ENCODE measurements at places on chromosomes 13 and 19.
A peak's percentile ranks its signal among the peaks of the same experiment; 100 is the strongest.

DNA sequence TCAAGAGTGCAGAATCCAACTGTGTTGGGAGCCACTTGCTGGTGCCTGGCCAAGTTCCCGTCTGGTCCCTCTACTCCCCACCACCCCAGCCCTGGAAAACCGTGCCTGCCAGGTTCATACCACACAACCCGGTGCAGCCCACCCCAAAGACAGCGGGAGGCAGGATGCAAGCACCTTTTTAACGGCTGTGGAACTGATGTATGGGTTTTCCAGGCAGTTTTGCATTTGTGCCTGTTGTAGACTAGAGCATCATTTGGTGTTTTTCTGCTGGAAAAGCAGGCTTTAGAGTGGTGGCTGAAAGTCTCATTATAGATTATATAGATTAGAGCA, 13.5 kb downstream of the TFDP1 start:
- H3K36me3 ChIP-seq = peaks cover 14% of the 10 kb centered on the region
- H3K27ac ChIP-seq = no peak overlapping the region
- H3K4me3 ChIP-seq = no peak overlapping the region
- H3K27me3 ChIP-seq = no peaks in the 10 kb centered on the region
- no peak for DNase-seq

GRCh38 chr19:1289686-1290025, 4.0 kb downstream of the EFNA2 start:
- peaks cover 13% of the 10 kb centered on the region for H3K27me3 ChIP-seq
- DNase-seq = no peak
- H3K27ac ChIP-seq = no peak overlapping the region

GRCh38 chr19:6056801-6057650, 53.3 kb downstream of the RFX2 start:
- H3K4me3 ChIP-seq = no peak overlapping the region
- no peaks in the 10 kb centered on the region for H3K36me3 ChIP-seq
- H3K4me1 ChIP-seq = peaks cover 40% of the 10 kb centered on the region
- no peak for DNase-seq
- H3K27ac ChIP-seq = no peak overlapping the region

GRCh38 chr19:9673912-9674662, 813 bp downstream of the ZNF562 start:
- H3K36me3 ChIP-seq = peaks cover 55% of the 10 kb centered on the region
- H3K27me3 ChIP-seq = no peaks in the 10 kb centered on the region
- H3K4me3 ChIP-seq = peak overlapping the region; percentile 81
- H3K4me1 ChIP-seq = peaks cover 24% of the 10 kb centered on the region
- peak overlapping the region; percentile 96 for H3K27ac ChIP-seq

DNA sequence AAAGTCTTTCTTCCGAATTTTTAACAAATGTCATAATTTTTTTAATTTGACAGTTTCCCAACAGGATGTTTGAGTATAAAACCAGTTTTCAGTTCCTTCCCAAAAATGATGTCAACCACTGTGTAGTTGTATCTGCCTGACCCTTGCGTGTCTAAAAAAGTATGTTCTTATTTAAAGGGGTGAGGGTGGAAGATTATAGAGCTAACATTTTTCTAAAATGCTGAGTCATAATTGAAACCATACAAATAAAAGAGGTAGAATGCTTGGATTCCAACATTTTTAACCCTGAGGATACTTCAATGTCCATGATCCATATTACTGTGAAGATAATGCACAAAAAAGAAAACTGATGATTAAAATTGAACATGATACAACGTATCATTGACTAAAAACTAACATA, 1388.8 kb downstream of the UQCRFS1 start:
- H3K27me3 ChIP-seq = no peaks in the 10 kb centered on the region
- no peak overlapping the region for H3K27ac ChIP-seq
- H3K4me3 ChIP-seq = no peak overlapping the region
- DNase-seq = no peak
- no peaks in the 10 kb centered on the region for H3K4me1 ChIP-seq

DNA sequence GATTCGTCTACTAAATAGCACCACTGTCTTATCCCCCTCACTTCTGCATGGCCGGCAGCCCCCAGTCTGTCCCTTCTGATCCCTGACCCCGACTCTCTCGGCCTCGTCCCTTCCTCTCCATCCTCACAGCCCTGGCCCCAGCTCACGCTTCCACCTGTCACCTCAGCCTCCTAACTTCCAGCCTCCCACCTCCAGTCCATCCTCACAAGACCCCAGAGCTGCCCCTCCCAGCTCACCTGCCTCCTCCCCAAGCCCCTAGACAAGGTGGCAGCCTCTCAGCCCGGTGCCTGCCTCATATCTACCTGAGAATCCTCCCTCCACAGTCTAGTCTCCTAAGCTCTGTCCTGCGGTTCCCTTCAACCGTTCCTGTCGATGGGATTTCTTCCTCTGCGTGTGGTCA, 10.0 kb downstream of the KCNC3 start:
- H3K4me1 ChIP-seq = peaks cover 15% of the 10 kb centered on the region
- peaks cover 2% of the 10 kb centered on the region for H3K36me3 ChIP-seq
- no peak overlapping the region for H3K4me3 ChIP-seq
- H3K27ac ChIP-seq = no peak overlapping the region

- H3K4me3 ChIP-seq = peak within 1 kb of the TSS; percentile 93
- no peaks in the 10 kb centered on the region for H3K27me3 ChIP-seq
- peak; percentile 95 for DNase-seq
- peaks cover 14% of the 10 kb centered on the region for H3K36me3 ChIP-seq
- peak within 1 kb of the TSS; percentile 66 for H3K27ac ChIP-seq
Observed at GRCh38 chr19:19663256-19664120, at the start of gene ATP13A1. Gene ATP13A1, minus strand, starts transcription at chr19:19663676. Its CDS starts 10 bp downstream, at chr19:19663666.

- DNase-seq = no peak
- H3K4me3 ChIP-seq = no peak overlapping the region
- no peaks in the 10 kb centered on the region for H3K36me3 ChIP-seq
- H3K27me3 ChIP-seq = no peaks in the 10 kb centered on the region
- no peaks in the 10 kb centered on the region for H3K4me1 ChIP-seq
Observed at GRCh38 chr13:101695870-101696516, 243.5 kb downstream of the ITGBL1 start.

GRCh38 chr13:80979035-80979641, 638.2 kb upstream of the SPRY2 start:
- peak; percentile 35 for DNase-seq
- no peaks in the 10 kb centered on the region for H3K4me1 ChIP-seq
- no peaks in the 10 kb centered on the region for H3K36me3 ChIP-seq

DNA sequence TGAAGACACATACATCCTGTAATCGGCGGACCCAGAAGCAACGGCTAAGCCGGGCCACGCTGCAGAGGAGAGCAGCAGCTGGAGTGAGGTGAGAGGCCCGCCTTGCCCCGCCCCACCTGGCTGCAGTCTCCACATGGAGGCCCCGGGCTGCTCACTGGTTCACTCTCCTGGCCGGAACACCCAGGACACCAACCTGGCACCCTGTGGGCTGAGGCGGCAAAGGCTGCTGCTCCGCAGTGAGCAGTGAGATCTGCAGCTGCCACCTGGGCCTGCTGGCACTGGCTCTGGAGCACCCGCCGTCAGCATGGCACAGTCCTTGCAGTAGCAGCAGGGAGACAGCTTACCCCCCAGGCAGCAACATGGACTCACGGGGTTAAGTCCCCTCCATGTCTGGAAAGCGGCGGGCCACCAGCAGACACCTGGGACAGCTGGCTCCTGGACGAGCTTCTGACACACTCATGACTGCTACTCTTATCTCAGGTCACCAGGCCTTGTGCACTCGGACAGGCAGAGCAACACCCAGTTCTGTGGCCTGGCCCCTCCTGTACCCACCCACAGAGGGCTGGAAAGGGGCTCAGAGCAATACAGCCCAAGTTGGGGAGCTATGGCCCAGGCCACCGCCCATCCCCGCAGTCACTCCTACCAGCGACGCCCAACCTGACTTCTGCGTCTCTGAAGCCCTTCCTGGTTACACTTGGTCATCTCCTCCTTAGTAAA, 13.2 kb upstream of the KPTN start:
- H3K4me3 ChIP-seq = no peak overlapping the region
- H3K36me3 ChIP-seq = no peaks in the 10 kb centered on the region
- H3K4me1 ChIP-seq = peaks cover 3% of the 10 kb centered on the region
- H3K27me3 ChIP-seq = no peaks in the 10 kb centered on the region
- no peak overlapping the region for H3K27ac ChIP-seq
- DNase-seq = no peak

DNA sequence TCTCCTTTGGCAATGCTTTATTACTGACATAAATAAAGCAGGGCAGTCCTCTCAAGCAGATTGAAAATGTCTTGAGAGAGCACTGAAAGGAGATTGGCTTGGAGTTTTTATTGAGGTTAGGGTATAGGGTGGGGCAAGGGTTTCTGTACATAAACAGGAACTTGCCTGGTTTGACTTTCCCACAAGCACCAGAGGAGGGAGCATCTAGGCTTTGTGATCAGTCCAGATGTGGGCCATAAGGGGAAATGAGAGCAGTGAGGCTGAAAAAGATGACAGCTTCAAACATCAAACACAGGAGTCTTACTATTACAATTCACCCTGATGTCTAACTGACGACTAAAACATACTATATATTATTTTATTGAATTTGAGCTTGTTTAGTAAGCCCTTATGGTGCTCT, 260.9 kb downstream of the MTUS2 start:
- H3K27me3 ChIP-seq = no peaks in the 10 kb centered on the region
- H3K36me3 ChIP-seq = no peaks in the 10 kb centered on the region

- no peaks in the 10 kb centered on the region for H3K27me3 ChIP-seq
- peaks cover 7% of the 10 kb centered on the region for H3K4me1 ChIP-seq
- H3K4me3 ChIP-seq = no peak overlapping the region
- no peaks in the 10 kb centered on the region for H3K36me3 ChIP-seq
- H3K27ac ChIP-seq = no peak overlapping the region
Observed at GRCh38 chr19:29779921-29780320, 31.9 kb upstream of the CCNE1 start.

- H3K27ac ChIP-seq = no peak overlapping the region
- DNase-seq = no peak
- peak overlapping the region; percentile 76 for H3K4me3 ChIP-seq
- peaks cover 1% of the 10 kb centered on the region for H3K36me3 ChIP-seq
- H3K27me3 ChIP-seq = peaks cover 21% of the 10 kb centered on the region
Observed at GRCh38 chr19:39030854-39031367, 1.4 kb downstream of the FBXO27 start.

DNA sequence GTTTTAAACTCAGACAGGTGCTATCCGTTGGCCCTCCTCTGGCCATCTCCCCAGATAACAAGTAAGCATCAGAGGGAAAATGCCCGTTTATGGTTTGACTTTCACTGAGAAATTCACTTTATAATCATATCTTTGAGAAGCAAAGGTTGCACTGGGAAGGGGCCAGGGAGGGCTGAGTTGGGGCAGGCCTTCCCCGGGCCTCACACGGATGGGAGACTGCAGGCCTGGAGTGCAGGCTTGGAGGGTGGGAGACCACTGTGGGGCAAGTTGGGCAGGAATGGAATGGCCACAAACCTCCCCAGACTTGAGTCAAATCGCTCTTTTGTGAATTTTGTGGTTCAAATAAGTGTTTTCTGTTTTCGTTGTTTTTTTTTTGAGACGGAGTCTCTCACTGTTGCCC, 451.7 kb downstream of the TSHZ3 start:
- H3K36me3 ChIP-seq = no peaks in the 10 kb centered on the region
- DNase-seq = no peak
- no peak overlapping the region for H3K4me3 ChIP-seq
- no peaks in the 10 kb centered on the region for H3K4me1 ChIP-seq
- H3K27me3 ChIP-seq = no peaks in the 10 kb centered on the region

GRCh38 chr19:38915329-38916321, 3.6 kb upstream of the CCER2 start:
- H3K36me3 ChIP-seq = no peaks in the 10 kb centered on the region
- no peaks in the 10 kb centered on the region for H3K27me3 ChIP-seq
- no peak overlapping the region for H3K4me3 ChIP-seq
- no peak overlapping the region for H3K27ac ChIP-seq
- DNase-seq = no peak

- DNase-seq = no peak
- H3K4me3 ChIP-seq = no peak overlapping the region
- no peak overlapping the region for H3K27ac ChIP-seq
- no peaks in the 10 kb centered on the region for H3K4me1 ChIP-seq
- no peaks in the 10 kb centered on the region for H3K36me3 ChIP-seq
Observed at GRCh38 chr19:41813911-41814310, 17.5 kb downstream of the CEACAM3 start.

DNA sequence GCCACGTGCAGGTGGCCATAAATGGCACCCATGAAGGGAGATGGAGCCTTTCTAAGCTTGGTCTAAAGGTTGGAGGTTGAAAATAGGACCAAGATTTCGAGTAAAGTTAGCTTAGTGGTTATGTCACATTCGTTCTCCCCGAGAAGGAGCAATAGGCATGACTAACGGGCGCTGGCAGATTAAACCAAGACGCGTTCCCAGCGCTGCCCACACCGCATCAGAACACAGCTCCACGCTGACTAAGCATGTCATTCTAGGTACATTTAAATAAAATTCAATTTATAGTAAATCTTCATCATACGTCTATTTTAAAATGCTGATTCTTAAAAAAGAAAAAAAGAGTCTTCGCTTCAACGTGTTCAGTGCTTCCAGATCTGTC, 95.0 kb upstream of the IRS2 start:
- no peak overlapping the region for H3K27ac ChIP-seq
- no peak for DNase-seq
- no peaks in the 10 kb centered on the region for H3K4me1 ChIP-seq
- H3K36me3 ChIP-seq = no peaks in the 10 kb centered on the region

GRCh38 chr19:41253660-41254059, 10.5 kb upstream of the HNRNPUL1 start:
- H3K4me1 ChIP-seq = no peaks in the 10 kb centered on the region
- H3K27ac ChIP-seq = no peak overlapping the region
- no peak overlapping the region for H3K4me3 ChIP-seq
- no peak for DNase-seq
- H3K36me3 ChIP-seq = no peaks in the 10 kb centered on the region
- H3K27me3 ChIP-seq = no peaks in the 10 kb centered on the region
